Type B pancreatic cell (in vitro differentiated cells): ENCODE measurements at places on chromosomes 2 and 18. TPM values are rescaled to one million over a fixed set of nuclear protein-coding genes. Genes with fewer than 3 reads are reported as not detected.

Gene CCL20
- total RNA-seq = 1.7 and 3.2 TPM in 2 replicates

GRCh38 chr18:46239549-46239948 lies 135.4 kb downstream of the HAUS1 start:
- no peaks in the 10 kb centered on the region for H3K4me1 ChIP-seq
- H3K27me3 ChIP-seq = no peaks in the 10 kb centered on the region
- peaks cover 3% of the 10 kb centered on the region for H3K36me3 ChIP-seq
- no peak overlapping the region for H3K27ac ChIP-seq
- no peak overlapping the region for H3K4me3 ChIP-seq
- DNase-seq = no peak

GRCh38 chr2:224922142-224922727 lies 120.0 kb downstream of the DOCK10 start:
- H3K27ac ChIP-seq = no peak overlapping the region
- no peak overlapping the region for H3K4me3 ChIP-seq
- H3K4me1 ChIP-seq = peaks cover 4% of the 10 kb centered on the region

DNA sequence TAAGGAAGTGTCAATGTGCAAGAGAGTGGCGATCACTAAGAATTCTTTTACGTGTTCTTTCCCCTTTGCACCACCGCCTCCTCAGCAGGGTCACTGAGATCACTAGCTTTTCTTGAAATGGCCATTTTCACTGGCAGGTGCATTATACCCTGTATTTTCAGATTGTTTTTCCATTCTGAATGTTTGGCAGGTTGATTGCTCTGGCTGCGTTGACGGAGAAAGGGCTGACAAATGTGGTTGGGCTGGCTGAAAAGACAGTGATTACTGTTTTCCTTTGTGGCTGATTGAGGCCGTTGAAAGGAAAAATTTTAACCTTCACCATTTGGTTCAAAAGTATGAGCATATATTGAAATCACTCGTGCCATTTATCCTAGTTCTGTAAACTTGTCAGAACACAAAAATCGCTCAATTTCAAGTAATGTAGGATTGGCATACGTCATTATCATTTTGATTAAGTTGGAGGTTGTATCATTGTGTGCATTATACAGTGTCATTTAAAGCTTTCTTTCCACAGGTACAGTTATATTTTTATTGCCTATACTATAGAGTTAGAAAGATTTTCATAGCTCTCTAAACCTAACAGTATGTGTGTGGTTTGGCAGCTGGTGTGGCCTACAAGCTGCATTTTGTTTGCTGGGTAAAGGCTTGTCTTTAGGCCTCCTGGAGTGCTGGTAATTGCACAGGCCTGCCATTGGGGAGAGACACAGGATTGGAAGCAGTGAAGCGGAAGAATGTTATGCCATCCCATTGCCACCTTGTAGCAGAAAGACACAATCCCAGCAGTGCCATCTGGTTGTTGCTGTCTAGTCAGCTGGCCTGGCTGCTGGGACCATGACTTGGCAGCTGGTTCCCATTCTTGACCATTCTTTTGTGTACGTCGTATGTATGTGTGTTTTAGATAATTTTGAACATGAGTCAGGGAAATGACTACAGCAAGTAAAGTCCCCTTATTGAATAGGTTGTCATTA lies 36.7 kb downstream of the DYNC1I2 start:
- H3K36me3 ChIP-seq = peaks cover 21% of the 10 kb centered on the region
- peaks cover 14% of the 10 kb centered on the region for H3K4me1 ChIP-seq
- no peak overlapping the region for H3K27ac ChIP-seq
- DNase-seq = no peak
- no peaks in the 10 kb centered on the region for H3K27me3 ChIP-seq
- no peak overlapping the region for H3K4me3 ChIP-seq

DNA sequence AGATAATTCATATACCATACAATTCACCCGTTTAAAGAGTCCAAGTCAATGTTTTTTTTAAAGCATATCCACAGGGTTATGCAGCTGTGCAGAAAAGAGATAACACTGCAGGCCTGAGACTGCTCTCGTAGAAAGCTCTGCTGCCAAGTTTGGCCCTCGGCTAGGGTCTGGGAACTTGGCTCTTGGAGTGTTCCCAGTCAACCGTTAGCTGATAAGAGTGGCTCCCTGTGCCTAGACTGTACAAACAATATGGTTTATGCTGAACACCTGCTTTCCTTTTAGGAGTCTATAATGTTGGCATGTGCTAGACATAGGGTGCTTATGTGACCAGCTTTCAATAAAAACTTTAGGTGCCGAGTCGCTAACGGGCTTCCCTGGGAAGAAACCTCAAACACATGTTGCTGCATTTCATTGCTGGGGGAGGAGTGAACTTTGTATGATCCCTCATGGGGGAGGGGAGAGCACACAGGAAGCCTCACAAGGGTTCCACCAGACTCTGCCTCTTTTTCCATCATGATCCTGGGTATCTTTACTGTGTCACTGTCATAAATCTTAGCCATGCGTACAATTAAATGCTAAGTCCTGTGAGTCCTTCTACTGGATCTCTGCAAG lies 34.7 kb downstream of the RFX8 start:
- no peak for DNase-seq
- H3K4me1 ChIP-seq = peaks cover 6% of the 10 kb centered on the region
- H3K27me3 ChIP-seq = peaks cover 9% of the 10 kb centered on the region
- H3K27ac ChIP-seq = no peak overlapping the region
- no peaks in the 10 kb centered on the region for H3K36me3 ChIP-seq
